AG04450 (cell line): ENCODE measurements at places on chromosomes 16 and 17.

GRCh38 chr17:20232611-20233010, 223.5 kb downstream of the SPECC1 start:
- DNase-seq, result no peak

DNA sequence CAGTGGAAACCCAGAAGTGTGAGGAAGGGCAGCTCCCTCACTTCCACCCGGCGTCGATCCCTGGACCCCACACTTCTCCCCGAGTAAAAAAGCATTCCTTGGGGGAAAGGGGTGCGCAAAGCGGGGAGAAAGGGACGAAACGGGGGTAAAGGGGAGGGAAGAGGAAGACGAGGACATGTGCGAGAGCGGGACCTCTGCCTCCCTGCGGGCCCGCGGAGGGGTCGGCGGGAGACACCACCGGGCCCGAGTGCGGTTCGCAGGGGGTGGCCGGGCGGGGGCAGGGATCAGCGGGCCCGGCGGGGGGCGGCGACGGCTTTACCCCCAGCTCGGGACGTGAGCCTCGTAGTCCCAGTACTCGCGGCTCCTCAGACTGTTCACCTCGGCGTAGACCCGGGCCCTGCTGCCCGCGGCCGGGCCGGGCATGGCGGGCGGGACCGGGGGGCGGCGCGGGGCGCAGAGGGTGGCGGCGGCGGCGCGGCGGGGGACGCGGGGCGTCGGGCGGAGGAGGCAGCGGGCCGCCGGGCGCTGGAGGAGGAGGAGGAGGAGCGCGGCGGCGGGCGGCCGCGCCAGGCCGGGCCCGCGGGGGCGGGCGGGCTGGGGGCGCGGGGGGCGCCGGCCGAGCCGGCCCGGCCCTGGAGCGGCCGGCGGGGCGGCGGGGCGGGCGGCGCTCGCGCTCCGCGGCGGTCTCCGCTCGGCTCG, 443 bp downstream of the CSNK2A2 start:
- no peak for DNase-seq

DNA sequence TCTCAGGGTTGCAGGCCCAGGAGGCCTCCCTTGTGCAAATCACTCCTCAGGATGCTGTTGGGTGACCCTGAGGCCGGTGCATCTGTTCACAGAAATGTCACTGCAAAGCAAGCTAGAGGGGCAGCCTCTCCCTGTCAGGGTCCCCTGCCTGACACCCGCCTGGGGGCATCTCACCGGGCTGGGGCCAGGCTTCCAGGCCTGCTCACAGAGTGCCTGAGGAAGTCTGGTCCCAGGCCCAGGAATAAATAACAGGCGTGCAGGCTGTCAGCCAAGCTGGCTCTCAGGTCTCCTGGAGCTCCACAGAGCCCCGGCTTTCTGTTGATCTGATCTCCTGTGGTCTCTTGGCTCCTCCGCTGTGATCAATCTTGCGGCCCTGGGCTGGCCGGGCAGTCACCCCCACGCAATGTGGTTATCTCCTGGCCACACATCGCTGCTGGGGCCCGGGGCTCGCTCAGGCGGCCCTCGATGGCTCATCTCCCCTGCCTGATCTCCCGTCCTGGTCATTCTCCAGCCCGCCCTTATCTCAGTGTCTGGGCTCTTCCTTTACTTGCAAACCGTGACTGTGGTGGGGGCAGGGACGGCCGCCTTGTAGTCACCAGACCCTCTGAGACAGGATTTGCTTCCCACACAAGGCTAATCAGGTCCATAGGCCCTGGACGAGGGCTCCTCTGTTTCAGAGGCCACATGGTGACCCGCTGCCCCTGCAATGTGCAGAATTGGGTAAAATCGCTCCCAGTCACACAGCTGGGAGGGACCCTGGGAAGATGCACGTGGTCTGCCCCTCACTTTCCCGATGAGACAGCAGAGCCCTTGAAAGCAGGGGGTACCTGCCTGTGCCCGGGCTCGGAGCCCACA, 231.2 kb upstream of the GSE1 start:
- no peak for DNase-seq

GRCh38 chr17:2593821-2594721, 617 bp downstream of the PAFAH1B1 start:
- peak; percentile 32 for DNase-seq

DNA sequence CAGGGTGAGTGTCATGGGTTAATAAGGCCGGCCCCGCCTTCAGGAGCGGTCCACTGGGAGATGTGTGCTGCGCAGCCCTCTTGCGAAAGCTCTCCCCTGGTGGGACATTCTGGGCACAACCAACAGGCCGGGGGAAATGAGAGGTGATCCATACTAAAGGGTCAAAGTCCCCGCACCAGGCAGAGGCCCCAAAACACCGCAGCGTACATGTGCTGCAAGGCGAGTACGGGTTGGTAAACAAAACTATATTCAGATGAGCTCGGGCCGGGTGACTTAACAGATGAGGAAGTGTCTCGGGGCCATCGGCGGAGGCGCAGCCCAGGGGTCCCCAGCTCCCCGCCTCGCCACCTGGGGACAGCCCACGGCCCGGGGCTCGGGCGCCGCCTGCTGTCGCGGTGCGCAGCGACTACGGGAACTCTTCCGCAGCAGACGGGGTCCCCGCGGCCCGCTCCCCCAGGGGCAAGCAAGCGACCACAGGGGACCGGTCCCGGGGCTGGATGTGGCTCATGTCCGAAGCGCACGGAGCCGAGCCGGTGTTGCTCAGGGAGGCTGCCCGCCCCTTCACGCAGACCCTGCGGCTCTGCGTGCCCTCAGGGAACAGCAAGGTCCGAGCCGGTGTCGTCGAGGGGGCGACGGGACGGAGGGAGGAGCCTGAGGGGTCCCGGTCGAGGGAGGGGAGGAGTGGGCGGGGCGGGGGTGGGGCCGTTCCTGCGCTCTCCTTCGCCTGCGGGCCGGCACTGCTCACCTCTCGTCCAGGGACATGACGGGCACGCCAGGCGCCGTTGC, at the start of gene RAB37:
RAB37 (plus strand) TSS at position 744 of the 786 bp plus-strand sequence; CDS start at position 761, 17 bp downstream.
- DNase-seq, result no peak

DNA sequence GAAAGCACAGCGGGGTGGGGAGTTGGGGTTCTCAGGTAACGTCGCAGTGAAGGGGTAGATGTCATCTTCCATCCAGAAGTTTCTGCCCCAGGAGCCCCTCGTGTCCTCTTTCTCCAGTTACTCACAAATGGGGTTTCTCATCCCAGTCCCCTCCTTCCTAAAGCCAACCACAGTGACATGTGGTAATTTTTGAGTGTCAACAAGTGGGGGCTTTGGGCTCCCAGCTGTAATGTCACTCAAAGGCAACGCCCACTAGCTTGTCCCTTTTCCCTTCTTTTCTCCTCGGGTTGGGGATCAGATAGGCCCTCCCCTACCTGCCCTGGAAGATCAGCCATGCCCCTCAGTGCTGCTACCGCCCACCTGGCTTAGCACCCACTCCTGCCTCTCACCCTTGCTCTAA, 14.4 kb downstream of the IRX5 start:
- DNase-seq, result no peak

DNA sequence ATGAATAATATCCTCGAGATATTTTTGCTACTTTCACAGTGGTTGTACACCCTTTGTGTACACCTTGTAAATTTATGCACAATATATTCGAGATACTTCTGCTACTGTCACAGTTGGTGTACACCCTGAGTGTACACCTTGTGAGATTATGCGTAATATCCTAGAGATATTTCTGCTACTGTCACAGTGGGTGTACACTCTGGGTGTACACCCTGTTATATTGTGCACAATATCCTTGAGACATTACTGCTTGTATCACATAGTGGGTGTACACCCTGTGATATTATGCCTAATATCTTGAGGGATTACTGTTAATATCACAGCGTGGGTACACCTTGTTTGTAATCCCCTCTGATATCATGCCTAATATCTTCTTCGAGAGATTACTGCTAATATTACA, 7.2 kb upstream of the NUDT7 start:
- no peak for DNase-seq

- DNase-seq, result peak; percentile 51
These were observed 20.0 kb downstream of the TRAF4 start for GRCh38 chr17:28763804-28764266.

DNA sequence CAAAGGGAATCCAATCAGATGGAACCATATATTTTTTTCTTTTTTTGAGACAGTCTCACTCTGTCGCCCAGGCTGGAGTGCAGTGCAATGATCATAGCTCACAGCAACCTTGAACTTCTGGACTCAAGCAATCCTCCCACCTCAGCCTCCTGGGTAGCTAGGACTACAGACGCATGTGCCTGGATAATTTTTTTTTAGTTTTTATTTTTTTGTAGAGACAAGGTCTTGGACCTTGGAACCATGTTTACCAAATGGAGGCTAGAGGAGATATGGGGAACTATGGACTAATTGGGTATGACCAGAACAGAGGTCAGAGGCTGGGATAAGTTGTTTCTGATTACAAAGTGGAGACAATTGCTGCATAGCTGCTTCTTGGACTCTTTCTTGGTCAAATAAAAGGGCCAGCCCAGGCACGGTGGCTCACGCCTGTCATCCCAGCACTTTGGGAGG, 41.2 kb upstream of the ADCY9 start:
- DNase-seq, result no peak

GRCh38 chr17:71180801-71181385, 939.9 kb upstream of the SOX9 start:
- DNase-seq, result peak; percentile 6

- DNase-seq, result no peak
These were observed 13.3 kb downstream of the SEC14L1 start for GRCh38 chr17:77153999-77154586.

- DNase-seq, result no peak
These were observed 1681.0 kb downstream of the TP53TG3F start for GRCh38 chr16:35140293-35140986.

GRCh38 chr16:77987810-77988209, 34.5 kb upstream of the CLEC3A start:
- DNase-seq, result no peak

DNA sequence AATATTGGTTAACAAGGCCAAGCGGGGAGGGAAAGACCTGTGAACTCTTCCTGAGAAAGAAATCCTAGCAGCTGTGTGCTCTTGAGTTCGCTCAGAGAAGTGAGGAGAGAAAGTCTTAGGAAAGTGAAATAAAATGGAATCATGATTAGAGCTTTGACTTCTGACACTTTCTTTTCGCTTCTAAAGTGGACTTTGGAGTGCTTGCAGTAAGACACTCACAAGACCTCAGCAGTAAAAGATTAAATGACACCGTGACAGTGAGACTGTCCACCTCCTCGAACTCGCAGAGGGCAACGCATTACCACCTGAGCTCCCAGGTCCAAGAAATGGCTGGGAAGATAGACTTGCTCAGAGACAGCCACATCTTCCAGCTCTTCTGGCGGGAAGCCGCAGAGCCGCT, 71.2 kb downstream of the RNF213 start:
- no peak for DNase-seq

DNA sequence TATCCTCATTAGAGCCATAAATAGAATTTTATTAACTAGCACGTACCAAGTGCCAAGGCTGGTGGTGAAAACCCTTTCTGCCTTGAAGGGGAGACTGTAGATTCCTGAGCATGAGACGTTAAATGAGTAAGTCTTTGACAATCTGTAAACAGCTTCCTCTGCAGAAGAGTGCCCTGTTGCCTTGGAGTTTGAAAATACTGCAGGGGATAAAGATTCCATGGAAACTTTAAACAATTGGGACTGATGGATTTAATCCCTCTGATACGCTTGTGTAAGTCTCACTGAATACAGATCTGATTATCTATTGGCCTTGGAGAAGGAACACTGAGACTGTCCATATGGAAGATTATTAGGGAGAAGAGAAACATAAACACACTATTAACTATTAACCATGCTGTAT, 1053.4 kb upstream of the RBFOX1 start:
- no peak for DNase-seq

GRCh38 chr16:68351991-68352431, 41.2 kb downstream of the PRMT7 start:
- no peak for DNase-seq

DNA sequence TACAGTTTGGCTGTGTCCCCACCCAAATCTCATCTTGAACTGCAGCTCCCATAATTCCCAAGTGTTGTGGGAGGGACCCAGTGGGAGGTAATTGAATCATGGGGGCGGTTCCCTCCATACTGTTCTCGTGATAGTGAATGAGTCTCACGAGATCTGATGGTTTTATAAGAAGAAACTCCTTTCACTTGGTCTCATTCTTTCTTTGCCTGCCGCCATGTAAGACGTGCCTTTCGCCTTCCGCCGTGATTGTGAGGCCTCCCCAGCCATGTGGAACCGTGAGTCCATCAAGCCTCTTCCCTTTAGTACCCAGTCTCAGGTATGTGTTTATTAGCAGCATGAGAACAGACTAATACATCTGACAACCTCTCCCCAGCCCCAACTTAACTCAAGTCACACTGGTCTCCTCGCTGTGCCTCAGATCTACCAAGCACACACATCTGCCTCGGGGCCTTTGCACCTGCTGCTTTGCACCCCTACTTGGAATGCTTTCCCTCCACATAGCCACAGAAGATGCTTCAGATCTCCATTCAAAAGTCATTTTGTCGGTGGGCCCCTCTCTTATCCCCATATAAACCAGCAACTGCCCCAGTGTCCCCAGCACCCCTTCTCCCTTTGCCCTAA, 74.4 kb downstream of the RPH3AL start:
- no peak for DNase-seq

- no peak for DNase-seq
These were observed 135.8 kb downstream of the SKAP1 start for GRCh38 chr17:48294020-48294805.

DNA sequence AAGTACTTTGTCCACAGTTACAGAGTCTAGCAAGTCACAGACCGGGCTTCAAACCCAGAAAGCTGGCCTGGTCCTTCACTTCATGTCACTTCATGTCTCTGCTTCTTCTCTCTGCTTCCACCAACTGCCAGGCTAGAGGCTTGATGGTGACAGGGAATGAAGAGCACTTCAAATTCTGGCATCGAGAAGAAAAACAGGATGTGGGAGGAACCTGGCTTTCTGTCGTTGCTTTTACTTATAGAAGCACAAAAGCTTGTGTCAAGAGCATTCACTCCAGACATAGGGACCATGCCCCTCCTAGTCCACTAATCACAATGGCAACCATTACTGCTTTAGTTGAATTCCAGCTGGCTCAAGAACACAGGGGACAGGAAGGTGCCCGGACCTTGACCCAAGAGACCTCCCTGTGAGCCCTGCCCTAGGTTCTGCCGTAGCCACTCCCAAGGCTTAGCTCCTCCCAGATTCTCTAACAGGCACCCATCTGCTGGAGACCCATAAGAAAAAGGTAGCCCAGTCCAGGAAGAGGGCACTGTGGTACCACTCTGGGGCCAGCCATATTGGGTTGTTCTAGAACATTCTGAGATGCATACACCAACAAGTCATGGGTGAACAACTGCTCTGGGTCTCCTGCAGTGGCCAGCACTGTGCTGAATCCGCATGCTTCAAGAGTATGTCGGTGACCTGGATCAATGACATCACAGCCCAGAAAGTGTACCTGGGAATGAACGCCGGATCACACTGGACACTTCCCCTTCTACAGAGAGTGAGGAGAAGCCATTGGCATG, 181.8 kb downstream of the C16orf95 start:
- DNase-seq, result no peak

GRCh38 chr16:80664226-80664625, 123.4 kb downstream of the DYNLRB2 start:
- no peak for DNase-seq

DNA sequence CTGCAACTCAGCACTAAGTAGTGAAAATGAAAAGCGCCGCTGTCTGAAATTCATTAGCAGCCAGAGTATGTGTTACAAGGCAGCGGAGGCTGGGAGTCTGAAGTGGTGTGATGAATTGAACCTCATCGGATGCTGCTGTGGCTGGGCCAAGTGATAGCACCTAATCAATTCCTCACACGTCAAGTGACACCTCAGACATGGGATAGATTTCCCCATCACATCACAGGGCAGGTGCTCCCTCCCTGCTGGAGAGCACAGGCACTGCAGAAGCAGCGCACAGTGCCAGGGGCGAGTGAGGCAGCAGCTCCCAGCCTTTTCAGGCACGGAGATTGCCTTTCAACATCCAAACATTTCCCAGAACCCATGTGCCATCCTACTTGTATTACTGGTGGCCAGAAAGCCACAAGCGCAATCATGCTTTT, 32.2 kb downstream of the DRC3 start:
- DNase-seq, result no peak
